ENCODE measurements at places on chromosomes 5 and 9.

- no peak for DNase-seq
Measured at GRCh38 chr5:66417781-66418180, 178.4 kb upstream of the MAST4 start.

DNA sequence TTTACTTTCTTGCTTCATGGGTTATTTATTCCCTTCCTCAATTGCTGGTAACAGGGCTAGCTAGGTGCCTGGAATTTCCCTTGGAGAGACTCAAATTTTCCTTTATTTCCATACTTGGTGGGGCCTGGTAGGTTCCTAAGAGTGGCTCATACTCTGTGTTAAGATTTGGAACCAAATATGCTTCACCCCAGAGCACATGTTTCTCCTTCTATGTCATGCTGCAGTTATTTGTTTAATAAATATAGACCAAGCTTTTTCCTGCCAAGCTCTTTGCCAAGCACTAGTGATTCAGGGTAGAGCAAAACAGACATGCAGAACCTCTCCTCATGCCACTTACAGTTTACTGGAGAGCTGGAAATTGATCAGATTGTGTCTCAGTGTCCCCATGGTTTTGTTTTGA is 290.3 kb upstream of the SGCD start:
- no peak for DNase-seq

GRCh38 chr9:137461663-137462395 is 2.7 kb upstream of the NSMF start:
- peak; percentile 58 for DNase-seq

- DNase-seq: no peak
Measured at GRCh38 chr9:137619240-137620047, 639 bp downstream of the EHMT1 start.

DNA sequence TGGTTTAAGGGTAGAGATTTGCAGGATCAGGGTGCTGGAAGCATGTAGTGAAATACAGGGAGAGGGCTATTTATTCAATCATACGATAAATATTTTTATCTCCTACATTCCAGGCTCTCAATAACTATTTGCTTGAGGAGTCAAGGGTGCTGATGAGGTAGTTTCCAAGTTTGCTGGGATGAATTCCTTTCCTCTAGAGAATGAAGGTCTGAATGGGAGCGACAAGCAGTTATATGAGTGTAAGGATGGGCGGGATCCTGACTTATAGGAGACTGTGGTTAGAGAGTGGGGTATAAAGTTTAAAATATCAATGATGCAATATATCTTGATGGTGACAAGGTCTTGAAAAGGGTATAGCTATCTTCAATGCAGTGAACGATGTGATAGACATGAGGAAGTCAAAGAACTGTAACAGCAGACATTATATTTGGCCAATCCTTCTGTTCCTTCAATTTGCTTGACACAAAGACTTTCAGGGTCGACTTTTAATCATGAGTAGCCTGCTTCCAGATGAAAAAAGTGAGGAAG is 201.1 kb upstream of the HAPLN1 start:
- DNase-seq: no peak

DNA sequence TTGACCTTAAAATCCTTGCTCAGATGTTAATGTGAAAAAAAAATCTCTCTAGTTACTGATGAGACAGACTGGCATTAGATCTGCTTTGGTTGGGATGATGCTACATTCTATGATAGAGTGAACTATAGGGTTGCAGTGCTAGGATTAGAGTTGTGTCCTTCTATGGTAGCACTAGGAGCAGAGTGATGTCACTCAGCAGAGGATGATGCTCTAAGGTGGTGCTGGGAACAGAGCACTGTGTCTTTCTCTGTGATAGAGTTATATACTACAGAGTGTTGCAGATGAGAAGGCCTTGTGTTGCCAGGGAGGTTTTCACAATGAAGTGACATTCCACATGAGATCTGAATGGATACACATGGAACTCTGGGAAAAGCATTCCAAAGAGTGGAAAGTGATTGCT is 462.3 kb downstream of the CDH12 start:
- DNase-seq: no peak

GRCh38 chr5:3793162-3793561 is 197.5 kb downstream of the IRX1 start:
- no peak for DNase-seq

DNA sequence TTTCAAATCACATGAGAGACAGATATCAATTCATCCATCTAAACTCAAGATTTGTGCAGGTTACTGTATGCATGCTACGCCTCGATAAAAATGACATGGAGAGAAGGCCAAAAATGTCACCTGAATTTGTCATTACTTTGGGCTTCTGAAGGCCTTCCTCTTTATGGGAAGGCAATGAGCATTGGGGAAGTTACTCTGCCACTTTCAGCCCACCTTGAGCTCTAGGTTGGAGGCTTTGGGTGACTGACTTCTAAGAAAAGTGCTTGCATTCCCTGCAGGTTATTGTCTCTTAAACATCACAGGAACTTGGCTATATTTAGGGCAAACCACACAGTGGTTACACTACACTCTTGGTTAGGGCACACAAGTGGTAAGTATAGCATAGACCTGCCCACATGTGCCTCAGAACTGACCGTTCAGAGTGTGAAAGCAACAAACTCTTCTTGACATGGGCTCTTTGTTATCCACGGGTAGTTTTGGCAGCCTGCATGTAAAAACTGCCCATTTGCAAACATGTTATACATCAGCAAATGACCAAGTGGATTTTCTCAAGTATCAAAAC is 169.5 kb downstream of the ZNF608 start:
- no peak for DNase-seq
